ENCODE measurements at places on chromosomes 7 and 10.
A peak's percentile ranks its signal among the peaks of the same experiment; 100 is the strongest.

DNA sequence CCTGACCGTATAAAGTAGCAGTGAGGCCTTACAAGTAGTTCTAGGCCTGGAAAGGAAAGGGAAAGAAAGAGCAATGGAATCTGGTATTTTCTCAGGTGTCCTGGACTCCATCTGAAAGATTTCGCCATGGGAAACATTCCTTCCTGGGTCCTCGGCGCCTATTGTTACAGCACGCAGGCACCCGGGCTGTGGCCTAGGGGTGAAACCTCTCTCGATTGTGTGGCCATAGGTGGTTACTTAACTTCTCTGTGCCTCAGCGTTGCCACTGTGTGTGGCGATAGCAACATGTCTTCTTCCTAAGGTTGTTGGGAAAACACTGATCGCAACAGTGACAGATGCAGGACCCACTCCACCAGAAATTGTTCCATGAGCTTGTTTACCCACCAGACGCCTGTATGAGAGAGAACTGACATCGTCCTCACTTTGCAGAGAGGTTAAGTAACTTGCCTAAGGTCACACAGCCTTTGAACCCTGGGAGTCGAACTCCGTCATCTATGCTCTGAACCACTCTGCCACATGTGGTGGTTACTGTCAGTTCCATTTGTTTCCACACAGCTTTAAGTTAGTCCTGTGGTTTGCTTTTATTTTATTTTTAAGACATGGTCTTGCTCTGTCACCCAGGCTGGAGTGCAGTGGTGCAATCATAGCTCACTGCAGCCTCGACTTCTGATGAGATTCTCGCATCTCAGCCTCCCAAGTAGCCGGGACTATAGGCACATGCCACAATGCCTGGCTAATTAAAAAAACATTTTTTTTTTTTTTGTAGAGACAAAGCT, 73.4 kb downstream of the LHPP start:
- no peak for DNase-seq

GRCh38 chr7:156903232-156903909, 10.4 kb upstream of the LMBR1 start:
- DNase-seq = peak; percentile 58

DNA sequence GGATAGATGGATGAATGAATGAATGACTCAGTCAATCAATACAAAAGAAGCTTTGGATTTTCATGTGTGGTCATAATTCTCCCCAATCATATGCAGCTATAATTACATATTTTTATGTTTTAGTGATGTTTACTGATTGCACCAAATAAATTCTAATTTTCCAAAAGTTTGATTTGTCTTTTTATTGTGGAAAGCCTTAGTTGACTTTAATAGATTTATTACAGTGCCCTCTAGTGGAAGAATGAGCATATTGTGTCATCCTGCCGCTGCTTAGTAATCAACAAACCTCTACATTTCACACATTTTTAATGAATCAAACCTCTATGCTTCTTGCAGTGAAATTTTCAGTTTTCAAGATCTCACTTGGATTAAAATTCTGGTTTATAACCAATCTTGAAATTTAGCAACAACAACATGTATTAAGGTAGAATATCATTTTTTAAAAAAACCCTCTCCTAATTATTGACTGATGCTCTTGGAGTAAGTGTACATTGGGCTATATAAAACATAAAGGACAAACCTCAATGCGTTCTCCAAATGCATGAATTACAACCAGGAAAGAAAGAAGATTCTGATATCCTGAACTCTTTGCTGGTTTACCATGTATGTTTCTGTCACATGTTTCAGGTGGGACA, 55.6 kb upstream of the PNLIP start:
- DNase-seq = no peak

GRCh38 chr10:4453950-4454349, 372.1 kb upstream of the AKR1E2 start:
- DNase-seq = no peak

DNA sequence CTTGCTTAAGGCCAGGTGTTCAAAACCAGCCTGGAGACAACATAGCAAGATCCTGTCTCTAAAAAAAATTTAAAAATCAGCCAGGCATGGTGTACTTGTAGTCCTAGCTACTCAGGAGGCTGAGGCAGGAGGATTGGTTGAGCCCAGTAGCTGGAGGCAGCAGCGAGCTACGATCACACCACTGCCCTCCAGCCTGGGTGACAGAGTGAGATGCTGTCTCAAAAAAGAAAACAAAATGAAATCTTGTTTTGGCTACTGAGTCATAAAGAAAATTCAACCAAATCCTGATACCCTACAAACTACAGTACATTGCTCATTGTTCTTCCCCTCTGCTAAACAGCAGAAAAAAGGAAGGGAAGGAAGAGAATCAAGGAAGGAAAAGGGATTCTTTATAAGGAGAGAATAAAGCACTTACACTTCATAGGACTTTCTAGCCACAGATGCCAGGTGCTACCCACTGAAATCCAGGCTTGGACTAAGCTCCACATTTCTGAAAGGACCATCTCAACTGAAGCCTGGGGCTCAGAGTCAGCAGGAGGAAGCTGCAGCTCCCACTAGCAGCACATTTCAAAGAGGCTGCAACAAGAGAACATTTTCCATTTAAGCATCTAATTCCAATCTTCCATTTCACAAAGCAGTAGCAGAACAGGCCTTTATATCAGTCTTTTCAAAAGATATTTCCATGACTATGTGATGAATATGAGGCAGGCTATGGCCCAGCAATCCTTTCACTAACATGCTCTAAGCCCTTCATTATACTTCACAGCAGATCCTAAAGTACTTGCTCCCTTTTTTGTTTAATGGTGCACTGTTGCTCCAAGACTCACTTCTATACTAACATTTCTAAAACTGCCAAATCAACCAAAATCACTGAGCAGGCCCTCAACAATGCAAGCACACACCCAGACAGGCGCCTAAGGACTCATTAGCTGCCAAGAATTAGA, 13.5 kb downstream of the TNPO3 start:
- DNase-seq = no peak

DNA sequence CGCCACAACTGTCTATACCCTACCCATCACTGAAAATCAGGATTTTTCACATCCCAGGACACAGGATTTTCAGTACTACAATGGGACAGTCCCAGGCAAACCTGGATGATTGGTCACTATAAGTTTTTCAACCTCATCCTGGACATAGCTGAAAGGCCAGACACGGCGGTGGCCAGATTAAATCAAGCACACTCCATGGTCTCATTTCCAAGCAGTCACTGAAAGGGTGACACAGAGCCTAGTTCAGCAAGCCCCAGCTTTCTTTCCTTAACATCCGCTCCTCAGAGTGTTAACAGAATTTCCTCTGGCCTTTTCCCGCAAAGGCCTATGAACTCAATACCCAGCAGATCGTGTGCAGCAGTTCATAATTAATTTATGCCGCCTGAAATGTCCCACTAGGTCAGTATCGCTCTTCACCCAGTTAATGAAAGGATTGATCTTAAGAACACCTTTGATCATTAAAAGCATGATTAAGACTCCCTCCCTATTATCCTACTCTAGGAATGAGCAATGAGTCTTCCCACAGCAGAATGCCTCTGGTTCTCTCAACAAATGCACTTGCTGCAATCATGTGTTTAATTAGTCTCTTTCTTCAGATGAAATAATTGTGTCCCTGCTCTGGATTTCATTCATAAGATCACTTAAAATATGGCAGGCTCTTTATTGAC, 104.0 kb upstream of the NANOS1 start:
- DNase-seq = no peak

DNA sequence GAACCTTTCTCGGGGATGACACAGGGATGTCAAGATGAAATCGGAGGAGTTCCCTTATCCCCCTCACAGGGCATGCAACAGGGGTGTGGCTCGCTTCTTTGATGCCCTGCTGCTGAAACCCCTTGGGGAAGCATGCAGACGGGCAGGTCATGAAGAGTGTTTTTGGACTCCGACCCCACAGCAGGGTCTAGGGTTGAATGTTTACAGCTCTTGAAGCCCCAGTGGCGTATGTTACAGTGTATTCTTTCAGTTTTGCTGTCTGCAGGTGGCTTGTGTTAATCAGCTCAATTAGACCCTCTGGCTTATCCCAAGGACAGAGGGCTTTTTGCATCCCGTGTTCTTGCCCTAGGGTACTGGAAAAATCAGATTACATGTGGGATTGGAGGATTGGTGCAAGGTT, 446.5 kb downstream of the LRMDA start:
- DNase-seq = no peak

DNA sequence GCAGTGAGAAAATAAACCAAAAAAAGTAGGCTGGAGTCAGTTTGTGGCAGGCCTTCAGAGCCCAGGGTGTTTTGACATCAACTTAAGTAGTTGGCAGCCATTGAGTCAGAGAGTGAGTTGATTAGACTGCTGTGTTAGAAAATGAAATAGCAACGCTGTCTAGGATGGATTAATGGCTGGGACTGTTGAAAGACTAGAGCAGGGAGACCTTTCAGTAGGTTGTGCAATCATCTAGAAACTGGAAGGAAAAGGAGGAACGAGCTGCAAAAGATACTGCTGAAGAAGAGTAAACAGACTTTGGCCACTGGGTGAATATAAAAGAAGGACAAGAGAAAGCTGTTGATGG, 28.6 kb upstream of the TRIL start:
- no peak for DNase-seq

DNA sequence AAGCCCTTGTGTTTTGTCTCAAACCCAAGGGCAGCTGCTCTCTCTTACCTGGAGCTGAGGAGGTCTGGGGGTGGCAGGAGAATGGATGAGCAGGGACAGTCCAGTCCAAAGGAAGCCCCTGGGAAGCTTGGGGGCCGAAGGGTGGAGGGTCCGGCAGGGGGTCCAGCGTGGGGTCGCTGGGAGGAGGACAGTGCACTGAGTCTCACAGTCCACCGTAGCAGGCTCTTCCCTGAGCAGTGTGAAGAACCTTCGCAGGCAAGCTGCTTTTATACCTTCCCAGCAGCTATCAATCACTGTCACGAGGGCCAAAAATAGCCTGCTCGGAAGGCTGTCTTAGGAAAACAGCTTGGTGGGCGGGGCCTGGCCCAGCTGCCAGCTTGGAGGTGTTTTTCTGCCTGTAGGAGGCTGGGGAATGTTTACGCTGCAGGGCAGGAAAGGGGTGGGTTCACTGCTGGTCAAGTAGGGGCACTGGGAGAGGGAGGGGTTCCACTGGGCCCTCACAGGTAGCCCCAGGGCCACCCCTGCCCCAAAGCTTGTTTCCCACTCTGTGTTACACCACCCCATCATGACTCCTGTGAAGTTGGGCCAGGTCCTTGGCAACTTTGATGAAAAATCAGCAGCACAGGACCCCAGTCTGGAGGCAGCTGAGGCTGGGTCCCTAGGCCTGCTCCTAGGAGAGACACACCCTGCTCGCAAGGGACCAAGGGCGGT, at the start of gene DEPP1:
Gene DEPP1, minus strand, starts transcription at position 240 of the 711 bp plus-strand sequence. CDS start 779 bp downstream, outside the sequence.
- DNase-seq = peak; percentile 95

DNA sequence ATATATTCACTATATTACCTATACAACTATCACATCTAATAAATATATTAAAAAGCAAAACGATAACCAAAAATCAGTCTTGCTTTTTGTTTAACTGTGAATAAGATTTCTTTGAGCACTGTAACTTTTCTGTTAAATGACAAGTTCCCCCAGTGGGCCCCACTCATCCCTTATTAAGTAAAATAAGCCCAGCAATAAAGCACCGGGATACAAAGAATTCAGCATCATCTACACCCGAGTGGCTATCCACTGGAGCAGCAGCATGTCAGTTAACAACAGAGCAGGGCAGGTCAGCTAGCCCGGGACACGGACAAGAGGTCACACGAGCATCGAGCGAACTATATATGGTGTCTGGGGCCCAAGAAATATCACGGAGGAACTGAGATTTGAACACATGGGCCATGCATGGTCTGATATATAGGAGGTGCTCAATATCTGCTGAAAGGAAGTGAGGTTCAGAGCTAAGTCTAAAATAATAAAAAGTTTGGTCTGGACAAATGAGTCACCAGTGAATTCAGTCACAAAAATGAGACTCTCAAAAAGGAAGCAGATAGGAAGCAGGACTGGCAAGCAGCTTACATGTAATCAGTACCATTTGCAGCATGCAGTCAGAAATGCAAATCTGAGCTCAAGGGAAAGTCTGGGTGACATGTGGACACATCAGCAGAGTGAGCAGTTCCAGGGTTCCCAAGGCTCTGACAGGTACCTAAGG, 4.1 kb downstream of the ERCC6 start:
- no peak for DNase-seq

GRCh38 chr10:2610946-2611345, 456.4 kb upstream of the PFKP start:
- no peak for DNase-seq
